ENCODE measurements at places on chromosomes 11 and 22.

DNA sequence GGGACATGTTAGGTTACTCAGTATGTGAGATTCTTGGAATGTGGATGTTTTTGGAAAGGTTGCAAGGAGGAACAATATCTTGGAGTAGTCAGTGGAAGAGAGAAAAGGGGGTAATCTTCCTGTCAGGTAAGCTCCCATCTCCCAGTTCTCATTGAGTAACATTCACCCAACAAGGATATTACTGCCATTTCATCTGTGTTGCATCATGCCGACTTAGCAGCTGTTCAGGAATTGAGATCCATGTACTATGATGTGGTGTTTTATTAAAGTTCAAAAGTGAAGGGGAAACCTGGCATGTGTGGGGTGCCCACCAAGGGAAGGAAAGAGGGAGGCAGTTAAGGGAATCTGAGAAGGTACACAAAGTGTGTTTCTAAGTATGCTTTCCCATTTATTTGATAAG lies 58.4 kb upstream of the RASSF10 start:
- no peak for DNase-seq

DNA sequence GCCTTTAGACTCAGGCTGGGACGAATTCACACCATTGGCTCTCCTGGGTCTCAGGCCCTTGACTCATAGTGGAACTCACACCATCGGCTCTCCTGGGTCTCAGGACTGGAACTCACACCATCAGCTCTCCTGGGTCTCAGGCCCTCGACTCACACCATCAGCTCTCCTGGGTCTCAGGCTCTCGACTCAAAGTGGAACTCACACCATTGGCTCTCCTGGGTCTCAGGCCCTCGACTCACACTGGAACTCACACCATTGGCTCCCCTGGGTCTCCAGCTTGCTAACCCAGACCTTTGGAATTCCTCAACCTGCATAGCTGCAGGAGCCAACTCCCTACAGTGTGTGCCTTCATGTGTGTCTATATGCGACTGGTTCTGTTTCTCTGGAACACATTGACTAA lies 56.7 kb downstream of the SHISAL1 start:
- DNase-seq: no peak

GRCh38 chr11:18322818-18323570 lies 627 bp downstream of the GTF2H1 start:
- DNase-seq: no peak

GRCh38 chr11:64451856-64452255 lies 92.9 kb downstream of the RPS6KA4 start:
- no peak for DNase-seq

GRCh38 chr22:18115906-18116371 lies 5.3 kb downstream of the TUBA8 start:
- DNase-seq: no peak

DNA sequence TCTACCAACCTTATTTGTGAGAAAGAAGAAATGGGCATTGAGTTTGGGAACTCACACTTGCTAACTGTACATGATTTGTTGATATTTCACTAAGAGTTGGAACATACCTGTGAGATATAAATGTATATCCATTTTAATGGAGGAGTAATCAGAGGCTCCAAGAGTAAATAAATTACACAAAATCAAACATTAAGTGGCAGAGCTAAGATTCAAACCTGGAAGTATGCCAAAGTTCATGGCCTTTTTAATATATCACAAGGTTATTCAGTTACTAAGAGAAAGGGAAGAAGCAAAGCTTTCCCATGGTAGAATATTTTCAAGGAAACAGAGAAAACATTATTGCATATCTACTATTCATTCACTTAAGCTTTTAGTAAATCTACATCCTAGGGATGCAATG lies 1641.1 kb downstream of the FAM181B start:
- no peak for DNase-seq
